Fibroblast of skin of right quadriceps (primary cell): ENCODE measurements at places on chromosomes 5 and 9.

- DNase-seq = peak; percentile 10
Observed at GRCh38 chr9:109444771-109445320, 53.3 kb downstream of the PTPN3 start.

GRCh38 chr5:81251922-81252321, 18.8 kb downstream of the CKMT2 start:
- DNase-seq = no peak

GRCh38 chr9:128397831-128398230, 22.8 kb upstream of the CERCAM start:
- DNase-seq = no peak

DNA sequence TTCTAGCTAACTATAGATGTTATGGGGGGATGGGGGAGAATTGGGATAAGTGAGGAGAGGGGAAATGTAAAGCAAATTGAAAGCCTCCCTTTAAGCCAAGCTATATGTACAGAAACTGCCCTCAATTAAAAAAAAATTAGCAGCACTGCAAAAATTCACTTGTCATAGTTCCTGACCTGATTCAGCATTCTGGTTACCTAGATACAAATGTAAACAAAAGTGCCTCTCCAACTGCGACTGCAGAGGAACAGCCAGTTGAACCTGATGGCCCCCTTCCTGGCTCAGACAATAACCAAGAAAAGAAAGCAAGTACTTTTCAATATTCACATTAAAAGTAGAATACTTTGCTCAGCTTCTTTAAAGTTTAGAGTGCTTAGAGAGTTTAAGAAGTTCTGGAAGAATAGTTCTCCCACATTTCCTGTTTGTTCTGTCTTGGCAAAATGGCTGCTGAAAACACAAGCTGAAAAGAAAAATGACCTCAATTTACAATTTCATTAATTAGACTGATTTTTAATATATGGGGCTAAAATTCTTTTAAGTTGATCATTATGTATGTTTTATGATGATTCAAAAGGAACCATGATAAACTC, 1.5 kb downstream of the FAM81B start:
- DNase-seq = peak; percentile 19

- peak; percentile 24 for DNase-seq
Observed at GRCh38 chr9:128099231-128099931, 28.1 kb downstream of the PTGES2 start.
